ENCODE measurements at places on chromosomes 6 and 20.
A peak's percentile ranks its signal among the peaks of the same experiment; 100 is the strongest.

DNA sequence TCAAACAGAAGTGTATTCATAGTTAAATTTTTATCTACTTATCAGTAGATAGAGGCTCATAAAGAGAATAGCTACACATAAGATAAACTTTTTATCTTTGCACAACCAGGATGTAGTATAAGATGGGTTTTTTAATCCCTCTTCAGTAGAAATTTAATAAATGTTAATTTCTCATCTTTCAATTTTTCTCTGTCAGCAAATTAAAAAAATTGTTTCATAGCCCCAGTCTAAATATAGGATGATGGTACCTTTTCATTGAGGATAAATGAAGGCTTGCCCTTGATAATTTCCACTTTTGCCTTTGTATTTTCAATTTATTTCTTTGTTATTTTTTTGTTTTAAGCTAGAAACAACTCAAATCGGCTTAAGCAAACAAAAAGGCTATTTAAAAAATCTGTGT, 251.2 kb upstream of the NOX3 start:
- DNase-seq = no peak

GRCh38 chr6:34143884-34144580, 1.9 kb downstream of the GRM4 start:
- no peak for DNase-seq

DNA sequence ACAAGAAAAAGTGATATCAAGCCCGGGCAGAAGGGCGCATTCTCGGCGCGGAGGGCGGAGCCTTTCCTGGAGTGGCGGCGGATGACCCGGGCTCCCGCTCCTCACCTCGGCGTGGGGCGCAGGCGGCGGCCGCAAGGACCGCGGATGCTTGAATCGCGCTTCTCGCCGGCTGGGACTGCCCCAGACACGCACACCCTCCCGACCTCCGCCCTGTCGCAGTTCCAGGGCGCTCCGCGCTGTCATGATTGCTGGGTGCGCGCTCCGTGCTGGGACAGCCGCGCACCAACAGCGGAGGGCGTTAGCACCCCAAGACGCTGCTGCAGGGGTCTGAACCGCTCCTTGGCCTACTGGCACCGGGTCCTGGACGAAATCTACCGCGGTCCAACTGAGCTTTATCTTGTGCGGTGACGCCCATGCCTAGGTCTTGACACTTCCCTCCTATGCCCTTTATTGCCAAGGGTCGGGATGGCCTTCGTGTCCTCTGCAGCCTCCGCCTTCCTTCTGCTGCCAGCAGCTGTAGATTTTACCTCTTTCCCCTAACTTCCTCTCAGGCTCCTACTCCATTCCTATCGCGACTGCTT, 43.3 kb downstream of the IRAK1BP1 start:
- no peak for DNase-seq

GRCh38 chr20:43917380-43917779, 2.7 kb downstream of the TOX2 start:
- no peak for DNase-seq

DNA sequence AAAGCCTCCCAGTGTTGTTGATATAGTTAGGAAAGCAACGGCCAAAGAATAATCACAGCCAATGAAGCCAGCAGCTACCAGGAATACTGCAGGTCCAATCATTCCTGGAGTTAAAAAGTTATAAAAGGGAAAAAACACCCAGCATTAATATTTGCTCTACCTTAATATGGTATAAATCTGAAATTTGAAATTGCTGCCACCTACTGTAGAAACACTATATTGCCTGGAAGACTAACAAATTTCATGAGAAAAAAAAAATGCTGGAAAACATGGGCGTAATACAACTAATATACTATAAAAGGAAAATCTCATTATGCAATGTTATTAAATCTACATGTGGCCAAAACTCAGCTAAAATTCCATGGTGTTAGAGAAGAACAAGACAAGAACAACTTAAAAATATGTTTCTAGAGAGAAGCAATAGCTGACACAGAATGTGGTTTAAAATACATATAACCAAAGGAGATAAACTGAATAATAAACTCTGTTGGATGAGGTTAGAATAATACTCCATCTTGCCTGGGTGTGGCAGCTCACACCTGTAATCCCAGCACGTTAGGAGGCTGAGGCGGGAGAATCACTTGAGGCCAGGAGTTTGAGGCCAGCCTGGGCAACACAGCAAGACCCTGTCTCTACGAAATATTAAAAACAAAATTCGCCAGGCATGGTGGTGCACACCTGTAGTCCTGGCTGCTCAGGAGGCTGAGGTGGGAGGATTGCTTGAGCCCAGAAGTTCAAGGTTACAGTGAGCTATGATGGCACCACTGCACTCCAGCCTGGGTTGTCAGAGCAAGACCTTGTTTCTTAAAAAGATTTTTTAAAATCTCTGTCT, 43.1 kb downstream of the SLC17A5 start:
- peak; percentile 44 for DNase-seq

All from HCEC 1CT (cell line).